ENCODE measurements at places on chromosomes 6 and 20.

GRCh38 chr6:35687658-35688604 is 784 bp downstream of the FKBP5 start:
- no peak for DNase-seq

GRCh38 chr6:136666041-136666440 is 115.8 kb upstream of the MAP7 start:
- DNase-seq = no peak

DNA sequence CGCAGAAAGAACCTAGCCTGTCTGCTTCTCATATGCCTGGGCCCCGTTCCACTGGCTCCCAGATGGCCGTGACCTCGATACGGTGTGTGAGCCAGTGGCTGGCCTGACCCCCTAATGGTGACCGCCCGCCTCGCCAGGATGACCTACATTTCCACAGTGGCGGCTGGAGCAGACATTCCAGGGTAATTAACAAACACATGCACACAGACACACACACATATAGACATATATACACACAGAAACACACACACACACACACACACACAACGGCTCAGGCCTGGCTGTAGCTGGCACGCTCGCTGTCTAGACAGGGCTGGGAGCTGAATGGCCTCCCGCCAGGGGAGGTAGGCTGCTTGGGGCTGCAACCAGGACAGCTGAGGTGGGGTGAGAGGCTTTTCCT is 227.1 kb downstream of the ANKRD60 start:
- DNase-seq = peak; percentile 88

DNA sequence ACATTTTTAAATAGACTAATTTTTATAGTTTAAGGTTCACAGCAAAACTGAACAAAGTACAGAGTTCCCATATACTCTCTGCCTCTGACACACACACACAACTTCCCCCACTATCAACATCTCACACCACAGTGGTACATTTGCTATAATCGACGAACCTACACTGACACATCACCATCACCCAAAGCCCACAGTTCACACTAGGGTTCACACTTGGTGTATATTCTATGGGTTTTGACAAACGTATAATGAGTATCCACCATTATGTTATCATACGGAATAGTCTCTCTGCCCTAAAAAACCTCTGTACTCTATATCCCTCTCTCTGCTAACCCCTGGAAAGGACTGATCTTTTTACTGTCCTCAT is 15.6 kb downstream of the TMEM30A start:
- DNase-seq = no peak

- peak; percentile 14 for DNase-seq
Observed at GRCh38 chr20:47784599-47785310, 526 bp downstream of the SULF2 start.

GRCh38 chr6:170545405-170545804 is 7.7 kb downstream of the PSMB1 start:
- no peak for DNase-seq

DNA sequence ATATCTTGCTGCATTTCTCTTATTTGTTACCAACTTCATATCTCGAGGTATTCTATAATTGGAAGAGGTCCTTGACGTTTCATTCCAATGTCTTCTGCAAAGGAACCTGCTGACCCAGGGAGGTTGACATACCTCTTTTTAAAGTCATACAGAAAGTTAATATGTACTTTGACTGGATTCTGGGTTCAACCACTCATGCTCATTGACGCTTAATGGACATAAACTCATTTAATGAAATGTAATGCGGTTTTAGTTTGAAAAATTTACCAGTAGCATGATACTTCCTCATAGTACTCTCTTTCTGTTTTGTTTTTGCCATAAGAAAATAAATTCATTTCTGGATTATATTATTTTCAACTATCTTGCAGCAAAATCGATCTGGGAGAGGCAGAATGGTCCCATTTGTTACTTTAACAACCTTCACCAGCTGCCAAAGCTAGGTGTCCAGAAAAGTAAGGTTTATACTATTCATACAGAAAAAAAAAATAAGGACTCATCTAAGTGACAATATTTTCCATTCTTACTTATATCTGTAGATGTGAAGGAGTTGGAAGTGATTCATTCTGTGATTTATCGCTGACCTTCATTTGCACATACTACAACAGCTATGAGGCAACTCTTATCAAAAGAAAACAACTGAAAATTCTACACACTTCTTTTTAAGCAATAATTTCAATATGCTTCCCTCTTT is 101.6 kb downstream of the ATXN1 start:
- no peak for DNase-seq

DNA sequence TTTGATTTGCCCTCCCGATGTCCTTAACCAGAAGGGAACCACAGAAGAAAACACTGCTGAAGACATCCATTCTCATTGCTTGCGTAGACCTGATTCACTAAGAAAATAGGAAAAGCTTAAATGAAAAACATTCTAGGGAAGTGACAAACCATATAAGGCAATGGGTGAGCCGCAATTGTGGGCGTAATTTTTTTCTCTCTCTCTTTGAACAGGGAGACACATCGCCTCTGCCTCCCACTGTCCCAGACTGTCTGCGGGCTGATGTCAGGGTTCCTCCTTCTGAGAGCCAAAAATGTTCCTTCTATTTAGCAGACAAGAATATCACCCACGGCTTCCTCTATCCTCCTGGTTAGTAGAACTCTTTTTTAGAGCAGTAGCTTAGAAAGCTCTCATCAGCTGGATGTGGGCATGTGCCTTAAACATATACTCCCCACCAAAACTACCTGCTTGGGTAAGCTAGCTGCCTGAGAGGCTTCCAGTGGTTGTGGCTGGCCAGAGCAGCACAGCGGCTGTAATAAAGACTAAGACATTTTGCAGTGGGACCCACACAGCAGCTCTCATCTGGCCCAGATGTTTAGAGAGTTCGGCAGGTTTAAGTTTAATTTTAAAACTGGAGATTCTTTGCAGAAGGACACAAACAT is 22.7 kb upstream of the CTAGE9 start:
- DNase-seq = no peak

DNA sequence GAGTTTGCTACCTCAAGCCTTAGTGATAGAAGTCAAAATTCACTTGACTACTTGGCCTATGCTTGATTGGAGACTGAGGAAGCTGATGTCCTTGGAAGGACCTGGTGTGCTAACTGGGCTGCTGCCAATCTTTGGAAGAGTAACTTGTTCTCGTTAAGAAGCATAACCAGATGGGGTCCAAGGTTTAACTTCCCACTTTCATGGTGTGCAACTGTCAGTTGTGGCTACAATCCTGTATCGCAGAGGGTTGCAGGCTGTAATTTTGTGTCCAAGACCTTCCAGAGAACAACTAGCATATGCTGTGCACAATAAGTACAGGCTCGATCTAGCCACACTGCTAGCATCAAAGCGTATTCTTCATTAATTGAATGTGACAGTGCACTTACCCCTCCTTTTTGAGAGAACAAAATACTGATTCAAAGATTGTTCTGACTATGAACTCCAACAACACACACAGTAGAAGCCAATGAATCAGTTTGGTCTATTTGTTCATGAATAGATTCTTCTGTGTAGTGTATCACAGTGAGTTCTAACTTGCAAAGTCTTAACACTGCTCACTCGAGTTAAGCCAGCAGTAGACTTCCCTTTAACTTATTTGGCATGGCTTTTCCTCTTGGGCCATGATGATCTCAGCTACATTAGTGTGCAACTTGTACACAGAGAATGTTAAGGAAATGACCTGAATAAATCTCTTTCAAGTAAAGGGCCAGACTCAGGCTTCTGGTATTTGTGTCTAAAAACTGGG is 15.8 kb upstream of the PLCB1 start:
- no peak for DNase-seq

- DNase-seq = peak; percentile 23
Observed at GRCh38 chr6:156391061-156391672, 386.0 kb upstream of the ARID1B start.

GRCh38 chr20:20820104-20820503 is 107.7 kb upstream of the RALGAPA2 start:
- DNase-seq = no peak

- DNase-seq = peak; percentile 31
Observed at GRCh38 chr20:44739942-44740341, 5.7 kb upstream of the KCNK15 start.

DNA sequence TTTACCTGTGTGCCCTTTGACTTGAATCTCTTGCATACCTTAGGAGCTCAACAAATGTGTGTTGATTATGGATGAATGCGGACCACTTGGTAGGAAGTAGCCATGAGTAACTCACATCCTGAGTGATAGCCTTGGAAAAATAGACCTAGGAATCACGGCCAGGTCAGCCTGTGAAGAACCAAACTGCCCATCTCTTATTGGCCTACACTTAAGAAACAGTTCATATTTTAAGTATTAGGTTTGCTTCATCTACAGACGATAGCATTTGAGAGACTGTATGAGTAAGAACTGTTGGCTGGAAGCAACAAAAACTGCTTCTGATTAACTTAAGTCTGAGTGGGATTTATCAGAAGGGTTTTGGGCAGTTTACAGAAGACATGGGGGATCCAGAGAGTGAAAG is 320.1 kb upstream of the PRND start:
- DNase-seq = no peak

- no peak for DNase-seq
Observed at GRCh38 chr6:33843131-33844121, 39.6 kb upstream of the MLN start.

DNA sequence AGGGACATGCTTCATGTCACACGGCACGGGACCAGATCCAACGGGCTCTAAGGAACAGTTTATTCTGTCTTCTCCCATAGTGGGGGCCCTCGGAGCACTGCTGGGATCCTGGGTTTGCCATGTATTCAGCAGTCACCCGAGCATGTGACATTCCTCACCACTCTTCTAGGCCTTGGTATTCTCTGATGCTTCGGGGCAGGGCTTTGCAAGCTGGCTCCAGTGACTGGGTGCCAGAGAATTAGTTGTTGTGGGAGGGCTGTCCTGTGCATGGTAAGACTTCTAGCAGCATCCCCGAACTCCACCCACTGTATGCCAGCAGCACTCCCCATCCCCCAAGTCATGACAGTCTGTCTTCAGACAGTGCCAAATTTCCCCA is 5.4 kb downstream of the CCN5 start:
- DNase-seq = peak; percentile 50

- no peak for DNase-seq
Observed at GRCh38 chr6:126374372-126374771, 34.5 kb downstream of the CENPW start.

DNA sequence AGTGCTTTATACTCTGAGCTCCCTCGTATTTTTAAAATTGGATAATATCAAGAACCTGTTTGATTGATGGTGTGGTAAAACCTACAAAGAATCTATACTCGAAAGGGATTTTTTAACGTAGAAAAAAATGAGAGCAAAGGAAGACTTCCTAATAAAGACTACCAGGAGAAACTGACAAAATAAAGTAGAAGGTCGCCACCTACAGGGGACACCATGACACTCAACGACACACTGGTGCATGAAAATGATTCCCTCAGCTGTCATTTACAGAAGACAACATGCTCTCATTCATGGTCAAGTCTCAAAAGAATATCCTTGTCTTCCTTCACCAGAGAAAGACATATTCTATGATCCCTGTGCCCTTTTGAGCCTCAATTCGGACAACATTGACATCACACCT is 10.1 kb upstream of the NHSL1 start:
- DNase-seq = peak; percentile 84

DNA sequence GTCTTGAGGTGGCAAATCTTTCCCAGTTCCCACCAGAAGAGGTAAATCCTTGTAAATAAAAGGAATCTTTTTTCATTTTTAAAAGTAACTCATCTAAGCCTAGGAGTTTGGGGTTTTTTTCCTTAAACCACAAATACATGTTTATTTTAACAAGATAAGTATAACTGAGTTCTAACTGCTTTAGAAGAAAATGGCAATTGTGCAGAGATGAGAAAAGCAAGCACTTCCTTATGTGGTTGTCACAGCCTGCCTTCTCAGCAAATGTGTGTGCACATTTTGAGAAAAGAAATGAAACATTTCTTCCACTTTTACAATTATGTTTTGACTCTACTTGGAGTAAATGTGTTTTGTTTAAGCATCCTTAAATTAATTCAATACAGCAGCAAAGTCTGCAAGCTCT is 17.7 kb downstream of the HCK start:
- no peak for DNase-seq

GRCh38 chr20:63138855-63139341 is 77.0 kb downstream of the YTHDF1 start:
- DNase-seq = no peak

- no peak for DNase-seq
Observed at GRCh38 chr6:157089258-157089657, 234.1 kb downstream of the TMEM242 start.

- no peak for DNase-seq
Observed at GRCh38 chr20:7207186-7207798, 439.8 kb downstream of the BMP2 start.

GRCh38 chr20:16246870-16247269 is 326.4 kb downstream of the KIF16B start:
- no peak for DNase-seq

GRCh38 chr20:38782275-38782674 is 23.2 kb upstream of the PPP1R16B start:
- DNase-seq = no peak

- DNase-seq = no peak
Observed at GRCh38 chr6:125082908-125083683, 70.5 kb upstream of the TPD52L1 start.

DNA sequence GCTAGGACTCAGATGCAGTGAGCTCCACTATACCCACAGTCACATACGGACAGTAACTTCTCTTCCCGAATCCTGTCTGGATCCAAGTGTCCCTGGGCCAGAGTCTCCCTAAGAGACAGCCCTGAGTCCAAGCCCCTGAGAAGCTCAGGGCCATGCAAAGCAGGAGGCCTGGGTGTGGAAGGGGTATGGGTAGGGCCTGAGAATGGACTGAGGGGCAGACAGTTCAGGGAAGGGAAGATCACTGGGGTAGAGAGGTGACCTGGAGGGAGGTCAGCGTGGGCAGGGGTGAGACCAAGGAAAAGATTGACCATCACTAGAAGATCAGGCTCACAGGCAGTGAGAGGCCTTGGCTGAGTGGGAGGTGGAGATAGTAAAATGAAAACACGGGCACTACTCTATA is 8.8 kb downstream of the RPS6KA2 start:
- DNase-seq = no peak

DNA sequence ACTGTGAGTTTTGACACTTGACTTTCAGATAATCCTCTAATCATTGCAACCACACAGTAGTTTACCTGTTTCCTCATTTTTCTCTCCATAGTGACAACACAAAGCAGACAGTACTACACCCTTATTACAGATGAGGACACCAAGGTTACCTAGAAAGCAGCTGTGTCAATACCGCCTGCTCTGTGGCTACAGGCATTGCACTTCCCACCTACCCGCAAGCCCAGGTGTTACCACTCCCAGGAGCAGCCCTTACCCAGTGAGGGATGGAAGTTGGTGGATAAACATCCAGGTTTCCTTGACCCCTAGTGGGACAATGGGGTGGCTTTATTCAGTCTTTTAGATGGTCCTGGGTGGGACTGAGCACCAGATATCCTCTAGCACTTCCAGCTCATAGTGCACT is 503.6 kb downstream of the PTPRT start:
- DNase-seq = no peak

- DNase-seq = no peak
Observed at GRCh38 chr20:51636123-51636522, 93.6 kb upstream of the NFATC2 start.

DNA sequence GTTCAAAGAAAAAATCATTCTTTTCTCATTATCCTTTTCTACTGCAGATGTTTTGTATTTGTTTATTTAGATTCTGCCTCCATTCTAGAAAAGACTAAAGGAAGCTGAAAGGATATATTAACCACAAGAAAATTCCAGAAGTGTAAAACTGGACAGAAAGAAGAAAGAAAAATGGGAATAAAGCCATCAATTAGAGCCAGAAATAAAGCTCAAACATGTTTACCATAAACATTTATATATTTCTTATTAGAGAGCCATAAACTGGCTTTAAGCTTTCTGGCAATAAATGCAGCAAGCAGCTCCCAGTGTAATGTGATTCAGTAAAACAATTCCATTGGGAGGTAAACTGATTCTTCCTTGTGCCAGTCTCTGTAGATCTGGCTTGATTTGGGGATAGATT is 244.1 kb downstream of the PTPRK start:
- no peak for DNase-seq
